ENCODE measurements at places on chromosomes 6 and 20.

DNA sequence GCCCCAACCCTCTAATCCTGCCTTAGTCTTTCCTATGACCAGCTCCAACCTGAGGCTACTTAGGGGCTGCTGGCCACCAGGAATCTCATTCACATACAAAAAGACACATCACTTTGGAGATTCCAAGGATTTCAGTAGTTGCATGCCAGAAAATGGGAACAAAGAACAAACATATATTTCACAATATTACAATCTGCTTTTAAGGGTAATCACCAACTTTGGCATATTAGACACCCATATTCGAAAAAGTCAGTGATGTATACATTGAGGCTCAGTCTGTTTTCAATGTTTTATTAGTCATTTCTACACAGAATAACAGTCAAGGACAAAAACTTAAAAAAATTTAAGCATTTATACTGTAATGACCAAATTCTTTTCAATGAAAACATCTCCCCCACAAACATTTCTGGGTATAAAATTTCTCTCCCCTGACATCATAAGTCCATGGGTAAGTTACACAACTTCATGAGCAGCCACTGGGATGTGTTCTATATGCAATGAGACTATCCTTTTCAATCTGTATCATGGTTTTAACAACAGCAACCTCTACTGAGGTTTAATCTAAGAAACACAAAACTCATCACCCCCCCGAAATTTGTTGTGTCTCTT, 103.5 kb downstream of the MAP7 start:
- DNase-seq, result no peak

- no peak for DNase-seq
These were observed 263.3 kb upstream of the QKI start for GRCh38 chr6:163151212-163151611.

DNA sequence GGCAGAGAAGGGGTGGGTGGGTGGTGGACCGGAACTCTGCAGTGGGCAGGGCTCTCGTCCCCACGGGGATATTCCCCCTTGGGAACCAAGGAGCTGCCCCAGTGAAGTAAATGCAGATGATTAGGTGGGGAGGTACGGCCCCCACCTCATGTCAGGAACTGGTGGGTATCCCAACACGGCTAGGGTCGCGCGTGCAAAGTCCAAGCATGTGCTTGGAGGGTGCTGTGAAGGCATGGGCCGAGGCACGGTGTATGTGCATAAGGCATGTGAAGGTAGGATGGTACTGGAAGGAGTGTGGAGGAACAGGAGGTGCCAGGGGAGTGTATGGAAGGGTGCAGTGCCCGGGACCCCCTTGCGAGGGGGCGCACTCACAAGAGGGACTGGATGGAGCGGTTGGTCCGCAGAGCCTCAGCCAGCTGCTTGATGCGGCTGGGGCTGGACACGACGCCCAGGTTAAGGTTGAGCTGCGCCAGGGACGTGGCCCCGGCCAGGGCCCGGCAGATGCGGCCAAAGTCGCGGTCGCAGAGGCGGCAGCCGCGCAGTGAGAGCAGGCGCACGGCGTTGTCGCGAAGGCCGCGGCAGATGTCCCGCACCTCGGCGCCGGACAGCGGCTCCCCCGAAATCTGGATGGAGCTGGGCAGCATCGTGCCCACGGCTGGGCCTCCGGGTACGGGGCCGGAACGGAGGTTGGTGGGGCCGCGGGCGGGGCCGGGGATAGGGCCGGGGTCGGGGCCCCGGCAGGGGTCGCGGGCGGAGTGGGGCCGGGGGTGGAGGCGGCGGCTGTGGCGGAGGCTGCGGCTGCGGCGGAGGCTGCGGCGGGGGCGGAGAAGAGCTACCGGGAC, 783 bp downstream of the LRRC73 start:
- DNase-seq, result no peak

GRCh38 chr6:47129129-47129528, 87.0 kb upstream of the ADGRF1 start:
- DNase-seq, result no peak

DNA sequence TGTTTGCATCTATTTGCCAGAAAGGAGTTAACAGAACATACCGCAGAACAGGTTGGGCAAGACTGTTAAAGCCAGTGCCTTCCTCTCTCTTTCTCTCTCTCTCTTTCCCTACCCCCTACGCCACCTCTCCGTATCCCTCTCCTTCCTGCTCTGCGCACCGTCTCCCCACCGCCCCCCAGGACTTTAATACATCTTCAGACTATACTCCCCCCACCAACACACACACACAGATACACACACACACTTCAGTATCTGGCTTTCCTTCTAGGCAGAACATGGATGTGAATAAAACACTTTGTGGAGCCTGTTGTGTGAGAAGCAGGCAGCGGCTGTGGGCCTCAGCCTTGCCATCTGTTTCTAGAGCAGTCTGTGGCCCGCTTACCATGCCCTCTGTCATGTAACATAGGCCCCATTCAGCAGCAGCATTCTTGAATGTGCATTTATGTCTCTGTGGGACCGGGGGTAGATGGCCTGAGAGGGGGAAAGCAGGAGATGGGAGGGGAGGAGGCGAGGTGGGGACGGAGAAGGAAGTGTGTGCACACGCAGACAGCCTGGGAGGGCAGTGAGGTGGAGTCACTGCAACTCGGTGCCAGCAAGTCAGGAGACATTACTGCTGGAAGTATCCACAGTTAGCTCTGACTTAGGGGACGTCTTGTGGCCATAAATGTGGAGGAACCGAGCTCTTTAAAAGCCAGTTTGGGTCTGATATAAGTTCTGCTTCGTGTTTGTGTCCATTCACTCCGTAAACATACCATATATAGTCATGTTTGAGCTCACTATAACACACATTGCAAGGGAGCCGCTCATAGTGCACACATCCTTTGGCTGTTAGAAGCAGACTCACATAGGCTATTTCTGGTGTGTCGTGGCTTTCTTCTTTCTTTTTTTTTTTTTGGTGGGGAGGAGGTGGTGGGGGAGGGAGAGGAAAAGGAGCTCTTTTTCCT, 38.4 kb downstream of the RREB1 start:
- no peak for DNase-seq

GRCh38 chr20:63156221-63156671, 59.7 kb downstream of the YTHDF1 start:
- no peak for DNase-seq

- DNase-seq, result no peak
These were observed 321.3 kb downstream of the TFAP2B start for GRCh38 chr6:51139950-51140385.

GRCh38 chr6:169520104-169520503, 181.7 kb downstream of the WDR27 start:
- no peak for DNase-seq

- peak; percentile 25 for DNase-seq
These were observed 116.0 kb upstream of the CITED2 start for GRCh38 chr6:139490482-139490881.

- DNase-seq, result peak; percentile 73
These were observed 985 bp downstream of the ZBP1 start for GRCh38 chr20:57619051-57619831.

- DNase-seq, result no peak
These were observed 28.4 kb upstream of the FRMD1 start for GRCh38 chr6:168107191-168107983.

DNA sequence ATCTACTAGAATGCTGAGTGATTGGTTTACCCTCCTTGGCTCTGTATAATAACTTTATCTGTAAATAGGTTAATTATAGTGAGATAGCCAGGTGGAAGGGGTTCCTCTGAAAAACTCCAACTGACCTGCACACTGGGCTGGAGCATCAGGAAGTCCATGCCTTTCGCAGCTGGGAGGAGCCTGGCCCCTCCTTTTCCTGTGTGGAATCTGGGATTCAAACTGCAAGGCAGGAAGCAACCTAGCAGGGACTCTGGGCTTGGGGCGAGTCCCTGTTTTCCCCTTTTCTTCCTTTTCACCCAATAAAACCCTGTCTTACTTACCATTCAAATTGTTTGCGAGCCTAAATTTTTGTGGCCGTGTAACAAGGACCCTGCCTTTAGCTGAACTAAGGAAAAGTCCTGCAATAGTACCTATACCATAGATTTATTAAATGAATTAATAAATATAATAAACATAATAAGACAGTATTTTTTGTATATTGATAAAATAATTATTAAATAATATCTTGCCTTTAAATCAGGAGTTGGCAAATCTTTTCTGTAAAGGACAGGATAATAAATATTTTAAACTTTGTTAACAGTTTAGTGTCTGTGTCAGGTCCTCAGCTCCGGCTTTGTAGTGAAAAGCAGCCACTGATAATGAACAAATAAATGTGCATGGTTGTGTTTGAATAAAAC, 406.2 kb upstream of the MMS22L start:
- no peak for DNase-seq

GRCh38 chr6:132693478-132693877, 20.4 kb downstream of the VNN1 start:
- no peak for DNase-seq

DNA sequence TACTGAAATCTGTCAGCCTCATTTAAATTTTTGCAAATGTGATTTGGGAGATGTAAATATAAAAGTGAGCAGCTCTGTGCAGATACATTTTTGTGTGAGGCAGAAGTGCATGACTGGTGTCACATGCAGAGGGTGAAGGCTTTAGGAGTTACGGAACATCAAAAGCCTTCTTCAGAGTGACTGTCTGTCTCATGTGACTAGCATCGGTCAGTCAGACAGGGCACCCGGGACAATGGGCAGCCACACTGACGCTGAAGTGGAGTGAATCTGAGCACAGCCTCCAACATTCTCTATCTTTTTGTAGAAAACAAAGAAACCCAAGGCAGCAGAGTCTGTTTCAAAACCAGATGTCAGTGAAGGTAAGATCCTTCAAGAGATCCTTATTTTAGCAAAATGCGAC, 7.9 kb upstream of the FAM209A start:
- no peak for DNase-seq

DNA sequence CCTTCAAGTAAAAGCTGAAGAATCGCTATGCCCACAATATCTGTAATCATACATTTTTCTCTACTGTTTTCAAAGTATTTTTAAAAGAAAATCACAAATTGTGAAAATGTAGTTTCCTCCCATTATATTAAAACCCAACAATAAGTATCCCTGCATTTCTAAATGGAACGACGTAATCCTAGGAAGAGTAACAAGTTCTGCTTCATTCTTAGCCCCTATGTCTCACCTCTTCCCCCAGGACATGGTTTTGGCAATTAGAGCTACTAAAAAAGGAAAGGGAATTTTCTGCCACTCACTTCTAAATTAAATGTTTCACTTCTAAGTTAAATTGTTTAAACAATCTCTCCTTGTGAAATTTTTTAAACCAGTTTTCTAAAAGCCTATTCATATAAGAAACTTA, 47.4 kb downstream of the TBPL1 start:
- DNase-seq, result no peak

Data from CD4-positive, alpha-beta T cell treated with Interleukin-6 at 100 ng/mL for 8 hours (primary cell).